ENCODE measurements at places on chromosomes 7 and 10. TPM values are rescaled to one million over a fixed set of nuclear protein-coding genes. Genes with fewer than 3 reads are reported as not detected.

GRCh38 chr7:116162254-116162653 is 48.1 kb upstream of the TES start:
- DNase-seq: no peak

C10orf105 gene
- total RNA-seq: not detected

DNA sequence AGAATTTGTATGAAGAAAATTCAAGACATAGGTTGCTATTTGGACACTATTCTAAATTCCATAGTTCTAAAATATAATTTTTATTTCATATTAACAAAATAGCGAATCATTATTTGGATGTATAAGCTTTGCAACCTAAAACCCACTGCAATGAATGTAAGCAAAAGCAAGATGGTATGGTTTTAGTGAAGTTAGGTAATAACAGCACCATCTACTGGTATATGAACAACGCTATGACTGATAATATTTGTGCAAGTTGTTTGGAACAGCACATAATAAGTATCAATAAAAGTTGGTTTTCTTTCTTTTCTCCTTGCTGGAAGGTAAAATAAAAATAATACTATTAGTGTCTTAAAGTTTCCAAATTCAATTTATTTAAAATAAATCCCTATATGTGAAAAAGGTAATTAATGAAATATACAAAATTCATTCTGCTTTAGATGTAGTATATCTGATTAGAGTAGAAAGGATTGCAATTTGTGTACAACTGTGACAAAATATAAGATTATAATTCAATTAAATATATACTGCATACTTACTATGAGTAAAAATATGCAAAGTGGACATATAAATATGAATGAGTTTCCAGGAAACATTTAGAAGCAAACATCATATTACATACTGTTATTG is 79.0 kb upstream of the LSM8 start:
- peak; percentile 36 for DNase-seq

NKX1-2 gene
- total RNA-seq: 0.05 TPM

DNA sequence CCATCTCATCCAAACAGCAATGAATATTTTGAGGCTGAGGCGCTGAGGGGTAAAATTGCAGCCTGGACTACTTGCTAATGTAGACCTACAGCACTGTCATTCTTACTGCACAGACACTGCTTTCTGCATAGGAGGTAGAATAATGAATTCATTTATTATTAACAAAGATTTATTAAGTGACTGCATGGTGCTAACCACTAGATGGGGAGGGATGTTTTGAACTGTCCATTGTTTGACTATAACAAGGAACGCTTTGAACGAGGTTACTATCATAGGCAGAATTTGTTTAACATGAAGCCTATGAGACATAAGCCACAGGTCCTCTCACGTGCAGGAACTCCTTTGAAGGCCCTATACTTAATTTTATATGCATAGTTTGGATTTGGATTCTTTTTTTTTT is 143.8 kb downstream of the CFTR start:
- DNase-seq: no peak

SPDYE8 gene
- total RNA-seq: not detected

NUPR2 gene
- total RNA-seq: not detected

GRCh38 chr7:113159746-113160339 is 41.5 kb upstream of the SMIM30 start:
- DNase-seq: peak; percentile 52

GRCh38 chr10:3442451-3442990 is 269.9 kb upstream of the PITRM1 start:
- DNase-seq: no peak

- DNase-seq: no peak
These were observed 227.3 kb downstream of the XPNPEP1 start for GRCh38 chr10:109695988-109696387.
